Vagina (tissue), 2 donors: ENCODE measurements at places on chromosomes 1 and 21. TPM values are rescaled to one million over a fixed set of nuclear protein-coding genes. Genes with fewer than 3 reads are reported as not detected.

LPAR3 gene
- 18.7 TPM for total RNA-seq

S100A13 gene
- 116 TPM for total RNA-seq

SGIP1 gene
- 14.0 TPM for total RNA-seq

- no peaks in the 10 kb centered on the region for H3K4me1 ChIP-seq
- no peaks in the 10 kb centered on the region for H3K36me3 ChIP-seq
These were observed 1.4 kb downstream of the PRAMEF18 start for GRCh38 chr1:13224480-13225060.

DNA sequence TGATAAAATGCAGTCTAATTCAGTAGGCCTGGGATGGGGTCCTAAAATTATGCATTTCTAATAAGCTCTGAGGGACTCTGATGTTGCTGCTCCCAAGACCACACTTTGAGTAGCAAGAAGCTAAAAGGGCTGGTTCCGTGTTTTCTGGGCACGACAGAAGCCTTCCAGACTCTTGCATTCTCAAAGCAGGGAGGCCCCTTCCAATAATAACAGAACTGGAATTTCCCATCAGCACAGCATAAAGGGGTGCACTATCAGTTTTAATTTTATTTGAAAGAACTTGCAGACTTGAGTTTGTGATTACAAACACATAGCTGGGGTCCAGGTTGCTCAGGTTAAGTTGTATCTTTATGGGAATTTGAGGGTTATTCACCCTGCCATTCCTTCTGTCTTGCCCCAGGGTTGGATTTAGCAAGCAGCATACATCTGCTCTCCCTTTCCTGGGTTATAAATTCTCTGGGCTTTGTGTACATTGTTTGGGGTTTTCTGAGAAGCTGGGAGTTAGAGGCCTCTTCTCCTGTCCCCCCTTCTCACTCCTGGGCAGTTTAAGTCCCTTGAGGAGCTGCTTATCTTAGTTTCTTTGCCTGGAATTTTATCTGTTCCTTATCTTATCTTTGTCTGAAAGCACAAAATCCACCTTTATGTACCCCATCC lies 94.2 kb upstream of the SLC2A1 start:
- H3K4me1 ChIP-seq: peaks cover 44% of the 10 kb centered on the region
- no peaks in the 10 kb centered on the region for H3K36me3 ChIP-seq

GRCh38 chr21:39675993-39676661 lies 63.4 kb downstream of the B3GALT5 start:
- DNase-seq: no peak
- peak overlapping the region; percentile 52 for H3K27ac ChIP-seq
- no peaks in the 10 kb centered on the region for H3K36me3 ChIP-seq

DNA sequence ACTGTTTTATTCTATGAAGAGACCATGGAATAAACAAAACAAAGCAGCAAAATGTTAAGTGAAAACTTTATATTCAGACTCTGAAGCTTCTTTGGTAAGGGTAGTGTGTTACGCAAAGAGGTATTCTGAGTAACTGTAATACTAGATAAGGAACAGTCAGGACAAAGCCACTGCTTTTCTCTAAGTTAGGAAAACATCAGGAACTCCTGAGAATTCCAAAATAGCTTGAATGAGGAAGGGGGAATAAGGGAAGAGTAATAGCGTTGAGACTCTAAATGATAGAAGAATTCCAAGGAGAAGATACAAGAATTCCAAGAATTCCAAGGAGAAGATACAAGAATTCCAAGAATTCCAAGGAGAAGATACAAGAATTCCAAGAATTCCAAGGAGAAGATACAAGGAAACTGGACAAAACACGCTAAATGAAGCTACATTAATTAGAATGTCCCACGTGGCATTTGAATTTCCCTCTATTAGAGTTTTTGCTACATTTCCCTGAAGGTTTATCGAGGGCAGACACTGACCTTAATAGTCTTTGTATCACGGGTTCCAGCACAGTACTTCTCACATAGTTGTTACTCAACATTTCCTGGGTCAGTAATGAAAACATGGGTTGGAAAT lies 71.5 kb downstream of the SMYD3 start:
- no peaks in the 10 kb centered on the region for H3K36me3 ChIP-seq
- H3K27me3 ChIP-seq: no peaks in the 10 kb centered on the region
- H3K4me1 ChIP-seq: no peaks in the 10 kb centered on the region
- no peak overlapping the region for H3K27ac ChIP-seq
- H3K4me3 ChIP-seq: no peak overlapping the region
